ENCODE measurements at places on chromosomes 6 and 20. TPM values are rescaled to one million over a fixed set of nuclear protein-coding genes. Genes with fewer than 3 reads are reported as not detected.

TGM2 gene
- total RNA-seq = 38.3 TPM

CAGE1 gene
- not detected for total RNA-seq

HLA-DRB5 gene
- total RNA-seq = not detected

IER3 gene
- total RNA-seq = 56.9 TPM

MMS22L gene
- 21.7 TPM for total RNA-seq

TCP11 gene
- 0.15 TPM for total RNA-seq

TENT5A gene
- total RNA-seq = 1.7 TPM

BPIFB4 gene
- total RNA-seq = not detected

HTR1E gene
- total RNA-seq = not detected

ADTRP gene
- 0.17 TPM for total RNA-seq

RCAN2 gene
- total RNA-seq = 2.0 TPM

DYNLT2 gene
- total RNA-seq = 1.0 TPM

RFX6 gene
- not detected for total RNA-seq

CRISP3 gene
- total RNA-seq = not detected

HFE gene
- 11.1 TPM for total RNA-seq

RIOK1 gene
- total RNA-seq = 14.1 TPM

HMGCLL1 gene
- 0.34 TPM for total RNA-seq

OR2J2 gene
- not detected for total RNA-seq

OR2H1 gene
- not detected for total RNA-seq

ZNF335 gene
- 12.1 TPM for total RNA-seq

SIRPB2 gene
- total RNA-seq = not detected

FAXC gene
- 2.5 TPM for total RNA-seq

MDFI gene
- 7.0 TPM for total RNA-seq

TMEM14C gene
- 160 TPM for total RNA-seq

PROKR2 gene
- total RNA-seq = not detected

PTPRT gene
- not detected for total RNA-seq

KCNK16 gene
- not detected for total RNA-seq

SMLR1 gene
- not detected for total RNA-seq

BCAS1 gene
- total RNA-seq = not detected

TFAP2C gene
- not detected for total RNA-seq

TMC2 gene
- total RNA-seq = not detected

SLC13A3 gene
- 6.1 TPM for total RNA-seq

GFRAL gene
- not detected for total RNA-seq

TAP2 gene
- 7.2 TPM for total RNA-seq

All from bronchus fibroblast of lung (primary cell).